AG04450 (cell line): ENCODE measurements at places on chromosomes 7 and 10.

DNA sequence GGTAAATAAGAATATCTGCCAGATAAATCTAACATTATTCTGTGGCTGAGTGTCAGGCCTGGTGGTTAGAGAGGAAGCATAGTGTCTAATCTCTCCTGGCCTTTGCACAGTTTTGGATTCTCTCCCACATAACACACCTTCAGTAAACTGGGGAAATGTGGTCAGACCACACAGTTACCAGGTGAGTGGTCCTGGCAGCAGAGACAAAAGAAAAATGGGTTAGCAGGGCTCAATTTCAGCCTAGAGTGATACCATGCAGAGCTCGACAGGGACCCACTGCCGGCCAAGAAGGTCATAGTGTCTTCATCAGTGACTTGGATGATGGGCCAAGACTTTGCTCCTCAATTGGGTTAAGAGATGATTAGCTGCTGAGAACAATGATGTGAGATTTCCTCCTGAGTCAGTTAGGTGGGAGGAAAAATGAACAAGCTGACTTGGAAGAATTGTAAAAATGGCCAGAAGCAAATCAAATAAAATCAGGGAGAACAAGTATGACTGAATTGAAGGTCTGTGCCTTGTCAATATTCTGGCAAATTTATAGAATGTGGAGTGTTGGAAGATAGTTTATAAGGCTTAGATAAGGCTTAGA, 69.2 kb upstream of the EFCAB10 start:
- no peak for DNase-seq

DNA sequence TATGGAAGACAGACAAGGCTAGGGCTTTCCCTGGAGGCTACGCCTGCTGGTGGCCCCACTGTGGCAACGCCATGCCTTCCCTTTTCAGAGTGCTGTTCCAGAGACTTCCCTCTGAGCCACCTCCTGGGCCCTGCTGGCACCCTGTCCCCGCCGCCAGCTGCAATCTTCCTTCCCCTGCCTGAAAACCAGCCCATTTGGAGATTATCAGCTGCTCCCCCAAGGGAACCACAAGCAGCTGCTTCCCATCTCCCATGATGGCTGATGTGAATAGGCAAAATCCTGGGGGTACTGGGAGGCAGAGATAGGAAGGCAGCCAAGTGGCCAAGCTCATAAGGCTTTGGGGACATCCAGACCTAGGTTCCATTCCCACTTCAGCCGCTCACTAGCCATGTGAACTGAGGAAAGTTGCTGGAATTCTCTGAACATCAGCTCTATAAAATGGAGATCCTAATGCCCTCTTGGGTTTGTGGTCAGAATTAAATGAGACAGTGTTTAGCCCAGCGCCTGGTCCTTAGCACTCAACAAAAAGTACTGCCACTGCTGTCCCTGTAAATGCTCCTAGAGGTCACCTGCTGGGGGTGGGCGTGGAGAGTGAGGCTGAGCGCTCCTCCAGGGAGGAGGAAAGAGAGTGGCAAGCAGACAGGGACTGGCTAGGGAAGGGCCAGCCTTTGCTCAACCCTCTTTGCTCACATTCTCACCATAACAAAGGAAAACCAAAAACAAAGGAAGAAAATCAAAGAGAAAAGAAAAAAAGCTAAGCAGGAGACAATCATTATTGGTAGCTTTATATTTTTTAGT, 5.9 kb downstream of the TSPAN33 start:
- DNase-seq: no peak

DNA sequence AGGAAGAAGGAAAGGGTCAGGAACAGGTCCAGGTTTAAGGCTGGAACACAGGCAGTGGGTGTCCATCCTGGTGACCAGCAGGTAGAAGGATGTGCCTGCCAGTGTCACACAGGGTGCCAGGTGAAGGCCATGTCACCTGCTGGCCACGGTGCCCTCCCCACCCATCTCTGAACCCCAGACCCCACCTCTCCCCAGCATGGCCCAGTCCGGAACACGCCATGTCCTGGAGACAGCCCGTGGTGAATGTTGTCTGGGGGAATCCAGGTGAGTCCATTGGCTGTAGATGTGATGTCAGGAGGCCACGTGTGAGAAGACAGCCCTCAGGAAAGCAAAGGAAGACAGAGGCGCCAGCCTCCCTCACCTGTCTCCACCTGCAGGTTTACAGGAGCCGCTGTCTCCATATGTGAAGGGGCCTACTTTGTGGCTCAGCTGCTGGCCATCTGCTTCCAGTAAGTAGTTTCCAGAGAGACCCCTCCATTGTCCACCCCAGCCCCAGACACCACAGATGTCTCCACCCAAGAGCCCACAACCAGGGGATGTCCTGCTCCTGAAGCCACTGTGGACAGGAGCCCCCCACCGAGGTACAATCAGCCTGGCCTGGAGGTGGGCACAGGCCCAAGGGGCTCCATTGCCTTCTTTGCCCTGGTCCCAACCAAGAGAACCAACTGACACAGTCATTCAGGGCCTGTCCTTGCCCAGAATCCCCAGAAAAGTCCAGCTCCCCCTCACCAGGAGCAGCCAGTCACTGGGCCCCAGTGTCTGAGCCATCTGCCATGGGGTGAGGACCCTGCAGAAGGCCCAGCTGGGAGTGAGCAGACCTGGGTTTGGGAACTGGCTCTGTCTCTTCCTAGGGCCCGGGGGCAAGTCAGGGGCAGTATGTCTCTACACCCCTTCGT, 20.7 kb downstream of the TMEM72 start:
- no peak for DNase-seq

DNA sequence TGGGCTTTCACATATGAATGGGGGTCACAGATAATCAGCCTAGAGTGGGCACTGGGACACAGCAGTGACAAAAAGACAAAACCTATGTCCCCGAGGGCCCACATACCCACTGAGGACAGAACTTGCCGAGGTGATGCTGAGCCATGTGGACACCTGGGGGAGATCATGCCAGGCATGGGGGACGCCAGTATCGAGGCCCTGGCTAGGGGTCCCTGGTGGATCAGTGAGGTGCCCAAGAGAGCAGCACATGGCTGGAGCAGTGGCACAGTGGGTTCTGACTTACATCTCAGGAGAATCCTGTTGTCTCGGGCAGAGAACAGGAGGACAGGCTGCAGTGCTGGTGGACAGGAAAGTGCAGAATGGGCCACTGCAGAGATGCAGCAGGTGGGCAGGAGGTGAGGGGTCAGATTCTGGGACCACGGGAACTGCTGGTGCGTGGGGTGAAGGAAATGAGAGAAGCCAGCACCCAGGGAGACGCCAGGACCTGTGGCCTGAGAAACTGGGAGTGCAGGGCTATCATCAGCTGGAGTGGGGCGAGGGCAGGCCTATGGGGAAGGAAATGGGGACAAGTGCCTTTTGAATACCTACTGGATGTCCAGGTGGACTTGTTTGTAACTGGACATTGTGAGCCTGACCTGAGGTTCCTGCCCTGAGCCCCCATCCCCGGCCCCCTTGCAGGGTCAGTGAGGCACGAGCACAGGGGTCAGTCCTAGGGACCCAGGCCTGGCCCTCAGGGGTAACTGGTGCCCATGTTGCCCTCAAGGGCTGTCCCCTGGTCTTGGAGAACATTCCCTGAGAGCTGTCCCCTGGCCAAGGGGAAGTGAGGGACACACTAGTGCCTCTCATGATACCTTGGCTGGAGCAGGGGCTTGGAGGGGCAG, 91.2 kb upstream of the RET start:
- no peak for DNase-seq

GRCh38 chr10:117075064-117075463, 63.0 kb downstream of the VAX1 start:
- no peak for DNase-seq

DNA sequence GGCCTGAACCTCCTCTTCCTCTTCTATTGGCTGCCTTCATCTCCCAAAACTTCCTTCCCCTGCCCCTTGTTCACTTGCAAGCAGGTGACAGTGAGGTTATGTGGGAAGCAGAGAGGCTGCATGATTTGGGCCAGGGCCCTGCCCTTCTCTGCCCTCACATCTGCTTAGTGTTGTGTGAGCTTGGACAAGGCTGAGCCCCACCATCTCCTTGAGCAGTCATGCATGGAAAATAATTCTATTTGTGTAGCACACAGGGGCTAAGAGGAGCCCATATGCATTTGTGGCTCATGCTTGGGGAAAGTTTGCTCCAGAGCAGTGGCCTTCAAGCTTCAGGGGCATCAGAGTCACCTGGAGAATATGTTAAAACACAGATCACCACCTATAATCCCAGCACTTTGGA, 26.8 kb upstream of the AQP1 start:
- no peak for DNase-seq

- no peak for DNase-seq
Measured at GRCh38 chr10:87869773-87870551, 6.5 kb downstream of the PTEN start.
